ENCODE measurements at places on chromosomes 1 and 21. TPM values are rescaled to one million over a fixed set of nuclear protein-coding genes. Genes with fewer than 3 reads are reported as not detected.

GRCh38 chr1:101005183-101005582 is 20.4 kb downstream of the DPH5 start:
- H3K27me3 ChIP-seq = no peaks in the 10 kb centered on the region
- peaks cover 13% of the 10 kb centered on the region for H3K36me3 ChIP-seq
- no peak overlapping the region for H3K4me3 ChIP-seq
- ATAC-seq = no peak

ADAMTS1 gene
- total RNA-seq = 68.5 TPM

DNA sequence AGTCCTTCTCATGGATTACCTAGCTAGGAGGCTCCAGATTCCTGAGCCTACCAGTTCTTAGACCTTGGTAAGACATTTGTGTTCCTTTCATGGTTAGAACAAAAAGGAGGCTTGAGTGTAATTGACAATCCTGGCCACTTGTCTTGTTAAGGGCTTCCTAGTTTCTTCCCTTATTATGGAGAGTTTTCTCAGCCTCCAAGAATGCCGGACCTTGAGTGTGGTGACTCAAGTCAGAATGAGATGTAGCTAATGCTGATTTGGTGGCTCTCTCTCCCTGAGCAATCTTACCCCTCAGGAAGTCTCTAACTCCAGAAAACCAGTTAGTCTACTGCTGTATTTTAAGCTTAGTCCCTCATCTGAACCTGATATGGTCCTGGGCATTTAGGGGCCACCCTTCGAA is 14.3 kb downstream of the CHI3L2 start:
- no peak overlapping the region for H3K4me3 ChIP-seq
- no peaks in the 10 kb centered on the region for H3K36me3 ChIP-seq
- ATAC-seq = no peak
- no peak overlapping the region for H3K27ac ChIP-seq

GRCh38 chr1:68291688-68292384 is 59.5 kb upstream of the WLS start:
- H3K4me3 ChIP-seq = no peak overlapping the region
- ATAC-seq = no peak
- H3K36me3 ChIP-seq = no peaks in the 10 kb centered on the region
- no peaks in the 10 kb centered on the region for H3K27me3 ChIP-seq
- H3K4me1 ChIP-seq = no peaks in the 10 kb centered on the region

Data from gastroesophageal sphincter (tissue), 4 donors.